Activated CD8-positive, alpha-beta memory T cell treated with anti-CD3 and anti-CD28 coated beads, Interleukin-2, amount 50 U/mL, for 48 hours (primary cell): ENCODE measurements at places on chromosomes 2 and 18.

- DNase-seq: no peak
Observed at GRCh38 chr18:25244924-25245698, 106.9 kb downstream of the ZNF521 start.

DNA sequence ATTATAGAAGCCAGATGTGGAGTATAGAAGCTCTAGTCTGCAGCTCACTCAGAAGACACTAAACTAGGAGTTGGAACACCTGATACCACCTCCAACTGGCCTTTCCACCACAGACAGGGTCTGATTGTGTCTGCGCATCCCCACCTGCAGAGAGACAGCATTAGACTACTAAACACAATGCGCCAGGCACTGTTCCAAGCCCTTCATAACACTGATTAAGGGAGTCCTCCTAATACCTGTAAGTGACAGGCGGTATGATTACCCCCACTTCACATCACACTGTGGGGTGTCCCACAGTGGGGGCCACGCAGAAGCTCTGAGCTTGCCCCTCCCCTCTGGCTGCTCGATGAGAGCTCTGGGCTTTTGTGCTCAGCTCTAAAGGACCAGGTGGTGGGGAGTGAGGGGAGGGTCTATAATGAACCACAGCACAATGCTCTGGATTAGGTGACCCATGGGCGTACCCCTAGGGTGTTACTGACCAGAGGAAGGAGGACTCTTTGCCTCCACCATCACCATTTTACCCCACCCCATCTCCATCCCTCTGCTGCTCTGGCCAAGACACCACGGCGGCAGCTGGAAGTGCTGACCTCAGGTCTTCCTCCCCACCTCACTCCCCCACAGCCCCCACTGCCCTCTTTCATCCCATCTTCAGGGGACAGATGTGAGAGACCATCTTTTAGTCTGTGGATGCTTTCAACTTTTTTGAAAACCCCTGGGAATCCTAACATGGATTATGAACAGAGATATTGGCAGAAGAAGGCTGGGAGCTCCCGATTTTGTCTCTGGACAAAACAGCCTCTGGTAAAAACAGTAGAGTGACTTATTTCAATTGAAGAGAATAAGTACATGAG is 145.1 kb downstream of the GFPT1 start:
- DNase-seq: no peak

DNA sequence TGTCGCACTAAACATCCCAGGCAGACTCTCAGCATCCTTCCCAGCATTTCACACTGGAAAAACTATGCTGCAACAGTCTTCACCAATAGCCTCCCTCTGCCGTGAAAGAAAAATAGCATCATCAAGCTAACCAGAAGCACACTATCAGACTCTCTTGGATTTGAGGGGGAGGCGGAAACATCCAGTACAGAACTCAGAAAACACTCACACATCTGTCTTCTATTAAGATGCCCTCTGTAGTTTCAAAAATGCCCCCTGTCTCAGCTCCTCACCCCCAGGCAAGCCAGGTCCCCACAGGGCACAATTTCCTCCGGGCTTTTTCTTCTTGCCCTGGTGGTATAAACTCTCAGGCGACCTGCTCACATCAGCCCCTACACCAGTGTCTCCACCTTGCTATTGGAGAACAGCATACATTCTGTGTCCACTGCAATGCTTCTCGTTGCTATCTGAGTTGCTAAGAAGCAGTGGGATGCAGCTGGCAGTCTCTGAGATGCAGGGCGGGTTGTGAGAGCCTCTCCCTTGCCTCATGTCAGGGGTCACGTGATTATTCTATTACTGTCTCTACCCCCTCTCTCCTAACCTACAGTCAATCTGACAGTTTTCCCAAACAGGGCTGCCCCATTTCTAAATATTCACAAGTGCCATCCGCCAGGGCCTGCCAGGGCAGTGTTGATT is 189.9 kb downstream of the INO80D start:
- no peak for DNase-seq

DNA sequence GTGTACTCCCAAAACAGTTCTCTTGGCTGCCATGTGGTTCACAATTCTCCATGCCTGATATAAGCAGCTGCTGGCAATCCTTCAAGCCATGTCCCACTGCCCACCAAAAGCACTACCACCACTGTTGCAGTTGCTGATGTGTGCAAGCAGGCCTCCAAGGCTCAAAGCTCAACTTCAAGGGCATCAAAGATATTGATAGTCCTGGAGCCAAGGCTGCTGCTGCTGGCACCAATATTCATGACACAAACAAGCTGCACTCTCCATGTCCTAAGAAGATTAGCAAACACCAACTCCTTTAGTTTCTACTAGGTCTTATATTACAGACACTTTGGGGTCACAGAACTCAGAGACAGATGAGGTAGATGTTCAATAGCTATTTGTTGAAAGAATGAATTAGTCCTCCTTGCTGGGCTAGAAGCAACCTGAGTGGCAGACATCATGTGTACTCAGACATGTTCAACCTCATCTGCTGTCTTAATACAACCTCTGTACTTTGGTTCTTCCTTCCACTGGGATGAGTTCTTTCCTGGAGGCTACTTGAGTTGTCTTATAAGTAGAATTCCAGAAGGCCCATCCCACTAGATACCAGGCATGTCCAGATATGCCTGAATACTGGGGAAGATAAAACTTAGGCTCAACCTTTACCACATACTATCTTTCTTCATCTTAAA is 104.5 kb upstream of the UGP2 start:
- no peak for DNase-seq

GRCh38 chr2:96259497-96259921 is 6.3 kb downstream of the TMEM127 start:
- no peak for DNase-seq
